ENCODE measurements at places on chromosomes 12 and 14.

- DNase-seq: no peak
Observed at GRCh38 chr12:45504316-45505010, 225.0 kb upstream of the ARID2 start.

DNA sequence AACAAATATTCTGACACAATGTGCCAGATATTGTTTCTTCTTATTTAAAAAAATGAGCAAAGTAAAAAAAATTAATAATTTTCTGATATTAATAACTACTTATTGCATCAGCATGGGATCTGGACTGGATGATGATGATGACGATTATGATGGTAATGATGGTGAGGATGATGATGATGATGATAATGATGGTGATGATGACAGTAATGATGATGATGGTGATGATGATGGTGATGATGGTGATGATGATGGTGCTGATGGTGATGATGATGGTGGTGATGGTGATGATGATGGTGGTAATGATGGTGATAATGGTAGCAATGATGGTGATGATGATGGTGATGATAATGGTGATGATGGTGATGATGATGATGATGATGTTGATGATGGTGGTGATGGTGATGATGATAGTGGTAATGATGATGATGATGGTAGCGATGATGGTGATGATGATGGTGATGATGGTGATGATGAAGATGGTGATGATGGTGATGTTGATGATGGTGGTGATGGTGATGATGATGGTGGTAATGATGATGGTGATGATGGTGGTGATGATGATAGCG lies 94.0 kb downstream of the SRRM4 start:
- no peak for DNase-seq

GRCh38 chr14:72452774-72453173 lies 441.1 kb downstream of the DPF3 start:
- no peak for DNase-seq

- no peak for DNase-seq
Observed at GRCh38 chr12:6323995-6324711, 13.7 kb downstream of the PLEKHG6 start.
